ENCODE measurements at places on chromosomes 3 and 15.

GRCh38 chr3:171974986-171975837 lies 64.2 kb upstream of the FNDC3B start:
- peak; percentile 97 for DNase-seq

- DNase-seq: no peak
Measured at GRCh38 chr3:188185717-188186251, 31.8 kb downstream of the LPP start.

- DNase-seq: no peak
Measured at GRCh38 chr15:91535856-91536500, 317.5 kb upstream of the SLCO3A1 start.

GRCh38 chr3:184807549-184807948 lies 4.4 kb upstream of the VPS8 start:
- DNase-seq: no peak

- DNase-seq: no peak
Measured at GRCh38 chr15:57129064-57129463, 210.6 kb downstream of the TCF12 start.

DNA sequence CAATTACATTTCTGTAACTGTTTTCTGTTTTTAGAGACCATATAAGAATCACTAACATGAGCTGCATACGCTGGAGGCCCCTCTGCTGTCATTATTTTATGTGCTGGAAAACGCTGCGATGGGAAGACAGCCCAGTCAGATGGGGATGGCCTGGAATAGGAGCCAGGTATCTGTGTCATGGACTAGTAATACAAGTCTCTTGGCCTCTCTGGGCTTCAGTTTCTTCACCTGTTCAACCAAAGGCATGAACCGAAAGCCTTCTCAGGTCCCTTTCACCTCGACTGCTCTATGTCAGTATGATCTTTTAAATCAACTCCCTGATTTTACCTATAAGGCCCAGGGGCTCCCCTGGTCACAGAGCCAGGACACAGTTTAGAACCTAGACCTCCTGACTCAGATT lies 14.6 kb upstream of the RFTN1 start:
- no peak for DNase-seq

Measured in NB4 (cell line).